ENCODE measurements at places on chromosomes 2 and 18.
A peak's percentile ranks its signal among the peaks of the same experiment; 100 is the strongest.

DNA sequence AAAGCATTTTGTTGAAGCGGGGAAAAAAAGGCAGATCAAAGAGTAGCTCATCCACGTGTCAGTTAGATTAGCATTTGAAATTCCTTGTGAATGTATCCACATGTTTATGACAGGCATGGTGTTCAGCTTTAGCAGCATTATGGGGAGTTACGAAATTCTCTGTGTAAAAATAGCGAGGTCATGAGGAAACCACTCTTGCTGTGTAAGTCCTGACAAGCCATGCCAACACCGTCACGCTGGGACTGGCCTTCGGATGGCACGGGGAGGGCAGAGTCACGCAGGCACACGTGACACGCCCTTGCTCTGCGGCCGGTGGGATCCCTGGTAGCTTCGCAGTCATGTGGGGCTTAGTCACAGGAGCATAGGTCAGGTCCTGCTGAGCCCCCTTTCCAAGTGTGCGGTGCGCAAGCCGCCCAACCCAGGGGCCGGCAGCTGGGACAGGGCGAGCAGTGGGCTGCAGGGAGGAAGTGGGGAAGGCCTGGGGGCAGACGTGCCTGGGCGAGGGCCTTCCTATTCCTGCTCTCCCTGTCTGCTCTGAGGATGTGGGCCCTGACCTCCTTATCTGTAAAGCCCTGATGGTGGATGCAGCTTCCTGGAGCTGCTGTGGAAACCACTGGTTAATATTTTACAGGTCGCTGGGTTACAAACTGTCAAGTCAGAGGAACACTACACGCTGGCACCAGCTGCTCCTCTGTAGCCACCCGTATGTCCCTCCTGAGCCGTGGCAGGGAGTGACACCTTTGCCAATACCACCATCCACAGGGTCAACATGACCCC is 18.0 kb downstream of the MBP start:
- no peak for DNase-seq

DNA sequence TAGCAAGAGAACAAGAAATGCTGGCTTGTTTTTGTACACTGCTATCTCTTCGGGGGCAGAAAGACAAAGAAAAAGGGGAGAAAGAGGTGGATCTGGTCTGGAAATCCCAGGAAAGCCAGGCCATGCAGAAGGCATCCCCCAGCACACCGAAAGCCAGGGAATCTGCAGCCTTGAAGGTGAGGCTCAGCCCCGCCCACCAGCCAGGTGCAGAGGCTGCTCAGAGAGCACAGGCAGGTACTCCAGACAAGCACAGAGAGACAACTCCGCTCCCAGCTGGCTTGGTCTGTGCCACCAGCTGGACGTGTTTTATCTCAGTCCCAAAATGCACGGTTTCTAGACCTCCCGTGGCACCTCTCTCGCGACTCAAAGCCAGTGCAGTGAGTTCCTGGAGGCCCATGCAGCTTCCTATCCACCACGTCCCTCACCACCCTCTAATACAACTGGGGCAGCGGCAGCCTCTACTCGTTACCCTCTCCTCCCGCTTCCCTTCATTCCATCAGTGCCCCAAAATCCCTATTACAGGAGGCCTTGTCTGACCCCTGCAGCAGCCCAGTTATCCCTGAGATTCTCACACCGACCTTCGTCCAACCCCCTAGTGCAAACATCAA is 62.8 kb downstream of the HDAC4 start:
- no peak for DNase-seq

DNA sequence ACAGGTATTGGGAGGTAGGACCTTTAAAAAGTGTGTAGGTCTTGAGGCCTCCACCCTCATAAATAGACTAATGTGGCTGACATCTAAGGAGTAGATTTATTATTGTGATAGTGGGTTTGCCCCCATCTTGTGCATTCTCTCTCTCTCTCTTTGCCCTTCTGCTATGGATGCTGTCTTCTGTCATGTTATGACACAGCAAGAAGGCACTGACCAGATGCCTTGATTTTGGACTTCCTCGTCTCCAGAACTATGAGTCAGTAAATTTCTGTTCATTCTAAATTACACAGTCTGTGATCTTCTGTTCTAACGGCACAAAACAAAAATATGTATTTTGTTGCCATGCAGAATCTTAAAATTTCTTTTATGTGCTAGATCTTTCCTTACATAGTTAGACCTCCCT is 66.9 kb downstream of the ATAD2B start:
- DNase-seq, result no peak

DNA sequence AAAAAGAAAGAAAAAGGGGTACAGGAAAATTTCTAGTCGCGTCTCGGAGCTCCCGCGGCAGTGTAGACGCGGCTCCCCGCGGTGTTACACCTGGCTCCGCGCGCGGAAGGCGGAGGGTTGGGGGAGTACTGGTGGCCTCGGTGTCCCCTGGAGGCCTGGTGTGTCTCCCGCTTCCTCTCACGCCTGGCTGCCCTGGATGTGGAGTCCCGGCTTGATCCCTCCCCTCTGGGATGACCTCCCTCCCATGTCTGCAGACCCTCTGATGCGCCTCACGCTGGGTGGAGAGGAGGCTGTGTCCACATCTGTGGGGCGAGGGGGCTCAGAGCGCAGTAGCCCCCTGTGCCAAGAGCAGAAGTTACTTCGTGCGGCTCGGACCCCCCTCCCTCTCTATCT is 1.2 kb downstream of the KIF5C start:
- no peak for DNase-seq

DNA sequence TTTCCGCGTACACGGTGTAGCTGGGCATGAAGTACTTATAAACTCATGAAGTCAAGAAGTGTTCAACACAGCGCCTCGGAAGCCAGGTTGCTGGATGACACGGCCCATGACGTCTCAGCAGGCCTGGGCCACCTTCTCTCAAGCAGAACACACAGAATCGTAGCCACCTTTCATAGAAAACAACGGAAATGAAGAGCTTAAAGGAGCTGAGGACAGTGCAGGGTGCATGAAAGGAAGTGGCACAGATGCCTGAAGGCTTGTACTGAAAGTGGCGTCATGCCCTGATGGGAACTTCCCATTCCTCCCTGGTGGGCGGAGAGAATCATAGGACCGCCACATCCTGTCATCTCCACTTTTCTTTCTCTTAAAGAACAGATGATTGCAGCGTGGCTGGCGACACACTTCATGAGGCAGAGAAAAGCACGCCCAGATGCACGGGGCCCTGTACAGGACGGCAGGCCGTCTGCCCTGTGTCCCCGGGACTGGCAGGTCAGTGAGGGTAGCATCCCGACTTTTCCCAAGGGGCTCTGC is 31.1 kb downstream of the HDAC4 start:
- no peak for DNase-seq

GRCh38 chr18:10715791-10716190 is 190.0 kb downstream of the NAPG start:
- DNase-seq, result no peak

DNA sequence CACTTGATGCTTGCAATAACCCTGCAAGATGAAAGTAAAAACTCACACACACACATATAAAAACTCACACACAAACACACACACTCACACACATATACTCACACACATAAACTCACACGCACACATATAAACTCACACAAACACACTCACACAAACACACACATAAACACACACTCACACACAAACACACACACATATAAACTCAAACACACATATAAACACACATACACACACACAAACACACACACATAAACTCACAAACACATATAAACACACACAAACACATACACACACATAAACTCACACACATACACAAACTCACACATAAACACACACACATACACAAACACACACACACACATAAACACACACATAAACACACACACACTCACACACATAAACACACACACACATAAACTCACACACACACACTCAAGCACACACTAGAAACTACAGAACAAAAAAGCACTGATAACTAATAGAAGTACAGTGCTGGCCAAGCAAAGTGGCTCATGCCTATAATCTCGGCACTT is 117.7 kb upstream of the TEKT4 start:
- DNase-seq, result no peak

DNA sequence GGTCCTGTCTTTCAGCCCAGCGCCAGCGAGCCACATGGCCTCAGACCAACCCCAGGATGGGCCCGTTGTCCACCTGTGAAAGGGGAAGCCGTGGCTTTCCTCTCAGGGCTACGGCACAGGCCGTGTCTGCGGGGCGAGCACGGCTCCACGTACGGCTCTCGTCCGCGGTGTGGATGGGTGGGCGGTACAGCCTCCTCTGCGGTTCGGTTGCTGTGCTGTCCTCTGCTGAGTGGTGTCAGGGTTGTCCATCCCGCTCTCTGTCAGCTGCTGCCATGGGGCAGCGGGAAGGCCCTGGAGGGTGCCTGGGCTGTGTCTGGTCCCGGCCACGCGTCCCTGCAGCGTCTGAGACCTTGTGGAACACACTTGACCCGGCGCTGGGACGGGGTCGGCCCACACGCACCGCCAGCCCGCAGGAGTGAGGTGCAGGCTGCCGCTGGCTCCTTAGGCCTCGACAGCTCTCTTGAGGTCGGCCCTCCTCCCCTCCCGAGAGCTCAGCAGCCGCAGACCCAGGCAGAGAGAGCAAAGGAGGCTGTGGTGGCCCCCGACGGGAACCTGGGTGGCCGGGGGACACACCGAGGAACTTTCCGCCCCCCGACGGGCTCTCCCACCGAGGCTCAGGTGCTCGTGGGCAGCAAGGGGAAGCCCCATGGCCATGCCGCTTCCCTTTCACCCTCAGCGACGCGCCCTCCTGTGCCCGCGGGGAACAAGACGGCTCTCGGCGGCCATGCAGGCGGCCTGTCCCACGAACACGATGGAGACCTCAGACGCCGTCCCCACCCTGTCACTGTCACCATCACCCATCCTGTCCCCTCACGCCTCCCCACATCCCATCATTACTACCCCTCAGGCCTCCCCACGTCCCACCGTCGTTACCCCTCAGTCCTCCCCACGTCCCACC is 128.7 kb downstream of the NFATC1 start:
- DNase-seq, result no peak

GRCh38 chr2:146123256-146123655 is 1603.3 kb upstream of the ZEB2 start:
- DNase-seq, result no peak

DNA sequence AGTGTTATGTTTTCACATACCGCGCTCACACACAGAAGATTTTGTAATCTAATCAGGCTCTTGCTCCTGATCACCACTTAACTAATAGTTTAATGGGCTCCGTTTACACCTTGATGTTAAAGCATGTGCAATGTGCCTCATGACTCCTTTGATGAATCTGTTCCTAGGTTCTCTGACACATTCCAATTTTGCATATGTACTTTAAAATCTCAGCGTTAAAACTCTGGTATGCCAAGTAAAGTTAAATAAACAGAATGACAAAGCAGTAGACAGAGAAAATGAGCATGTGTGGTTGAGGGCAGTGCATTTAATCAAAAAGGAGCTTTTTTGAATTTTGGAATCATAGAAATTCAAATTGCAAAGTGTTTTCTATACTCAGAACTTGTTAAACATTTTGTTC is 96.4 kb downstream of the TCF4 start:
- no peak for DNase-seq

DNA sequence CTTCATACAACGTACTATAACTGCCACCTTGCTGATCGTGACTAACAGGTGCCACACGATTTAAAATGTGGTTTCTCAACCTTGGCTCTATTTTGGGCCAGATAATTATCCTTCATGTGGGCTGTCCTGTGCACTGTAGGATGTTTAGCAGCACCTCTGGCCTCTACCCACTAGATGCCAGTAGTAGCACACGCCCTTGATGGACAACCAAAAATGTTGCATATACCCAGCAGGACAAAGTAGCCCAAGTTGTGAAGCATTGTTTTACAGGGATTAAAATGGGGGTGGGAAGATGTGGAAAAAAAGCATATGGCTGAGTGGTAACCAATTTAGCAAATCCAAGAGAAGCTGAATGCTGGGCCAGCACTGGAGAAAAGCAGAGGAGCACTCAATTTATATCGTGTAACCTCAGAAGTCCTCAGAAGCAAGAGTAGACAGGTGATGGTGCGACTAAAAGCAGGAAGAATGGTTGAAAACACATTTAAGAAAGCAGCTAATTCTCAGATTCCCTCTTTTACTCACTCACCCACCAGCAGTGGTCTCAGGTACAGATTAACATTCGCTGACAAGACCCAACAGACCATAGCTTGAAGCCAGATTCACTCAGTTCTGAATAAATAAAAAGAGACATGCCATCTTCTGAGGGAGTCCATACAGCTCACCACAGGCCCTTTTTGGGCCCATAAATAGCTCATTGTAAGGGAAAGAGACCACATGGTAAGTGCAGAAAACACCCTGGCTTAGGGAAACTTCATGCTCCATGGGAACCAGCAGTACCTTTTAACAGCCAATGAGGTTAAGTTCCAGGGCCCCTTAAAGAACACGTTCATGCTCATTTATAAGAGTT is 50.6 kb downstream of the RAPH1 start:
- DNase-seq, result peak; percentile 11

GRCh38 chr2:235514627-235515363 is 21.0 kb downstream of the AGAP1 start:
- no peak for DNase-seq

DNA sequence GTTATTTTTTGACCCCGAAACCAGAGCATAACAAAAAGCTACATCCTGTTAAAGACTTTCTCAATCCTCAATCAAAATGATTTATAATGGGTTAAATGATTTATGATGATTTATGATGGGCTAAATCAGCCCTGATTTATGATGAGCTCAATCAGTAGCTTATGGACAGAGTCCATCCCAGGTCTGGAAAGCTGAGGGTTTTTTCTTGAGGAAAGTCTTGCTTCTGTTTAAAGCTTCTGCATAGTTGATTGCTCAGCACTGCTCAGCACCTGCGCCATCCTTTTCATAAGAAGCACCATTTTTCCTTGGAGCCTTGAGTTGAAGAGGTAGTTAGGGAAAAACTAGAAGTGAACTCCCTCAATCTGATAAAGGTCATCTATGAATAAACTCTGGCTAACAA is 356.8 kb downstream of the CYRIA start:
- DNase-seq, result no peak

DNA sequence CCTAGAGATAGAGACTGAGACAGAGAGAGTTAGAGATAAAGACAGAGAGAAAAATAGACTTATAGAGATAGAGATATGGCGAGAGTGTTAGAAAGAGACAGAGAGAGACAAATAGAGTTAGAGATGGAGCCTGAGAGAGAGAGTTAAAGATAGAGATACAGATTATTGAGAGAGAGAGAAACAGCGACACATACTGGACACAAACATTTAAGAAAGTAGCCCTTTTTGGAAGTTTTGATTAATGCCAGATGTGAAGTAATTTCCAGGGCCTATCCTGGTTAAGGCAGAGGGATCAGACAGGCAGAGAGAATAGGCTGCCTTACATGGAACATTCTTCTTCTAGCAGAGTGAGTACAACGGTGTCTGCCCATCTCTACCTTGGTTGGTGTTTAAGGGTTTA is 311.6 kb upstream of the CDH7 start:
- DNase-seq, result peak; percentile 24

DNA sequence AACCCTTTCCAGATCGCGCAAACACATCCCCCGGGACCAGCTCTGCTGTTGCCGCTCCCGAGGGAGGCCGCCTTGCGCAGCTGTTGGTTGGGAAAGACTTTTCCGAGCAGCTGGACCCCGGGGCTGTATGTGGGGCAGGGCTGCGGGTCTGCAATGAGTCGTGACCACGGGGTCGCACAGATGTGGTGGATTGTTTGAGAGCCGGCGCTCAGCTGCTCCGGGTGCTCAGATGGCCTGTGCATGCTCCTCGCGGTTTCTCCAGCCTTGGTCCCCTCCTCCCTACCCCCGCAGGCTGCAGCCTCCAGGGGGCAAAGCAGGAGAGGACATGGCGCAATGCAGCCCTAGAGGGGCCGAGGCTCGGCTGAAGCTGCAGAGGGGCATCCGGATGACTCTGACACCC is 105.2 kb upstream of the OTOS start:
- DNase-seq, result no peak
